ENCODE measurements at places on chromosomes 7 and 10. TPM values are rescaled to one million over a fixed set of nuclear protein-coding genes. Genes with fewer than 3 reads are reported as not detected.

GTPBP4 gene
- total RNA-seq: 49.7 TPM

PLXNA4 gene
- 42.2 TPM for total RNA-seq

GRB10 gene
- total RNA-seq: 9.3 TPM

AKR1D1 gene
- total RNA-seq: not detected

DNMBP gene
- total RNA-seq: 3.5 TPM

CTTNBP2 gene
- total RNA-seq: not detected

TFPI2 gene
- not detected for total RNA-seq

PRPS1L1 gene
- total RNA-seq: not detected

ZSCAN21 gene
- total RNA-seq: 7.3 TPM

GPR26 gene
- not detected for total RNA-seq

GHRHR gene
- total RNA-seq: not detected

NEURL1 gene
- total RNA-seq: 1.1 TPM

GBX1 gene
- not detected for total RNA-seq

MINDY3 gene
- 21.6 TPM for total RNA-seq

CCDC3 gene
- total RNA-seq: not detected

DDC gene
- total RNA-seq: not detected

PSPH gene
- total RNA-seq: 7.9 TPM

ZNF239 gene
- 0.79 TPM for total RNA-seq

ADAM8 gene
- total RNA-seq: 101 TPM

EGFR gene
- total RNA-seq: not detected

CD36 gene
- total RNA-seq: not detected

SPDYE11 gene
- not detected for total RNA-seq
